ENCODE measurements at places on chromosomes 12 and 14.

GRCh38 chr14:51513281-51513680 is 138.4 kb upstream of the FRMD6 start:
- no peak for DNase-seq

DNA sequence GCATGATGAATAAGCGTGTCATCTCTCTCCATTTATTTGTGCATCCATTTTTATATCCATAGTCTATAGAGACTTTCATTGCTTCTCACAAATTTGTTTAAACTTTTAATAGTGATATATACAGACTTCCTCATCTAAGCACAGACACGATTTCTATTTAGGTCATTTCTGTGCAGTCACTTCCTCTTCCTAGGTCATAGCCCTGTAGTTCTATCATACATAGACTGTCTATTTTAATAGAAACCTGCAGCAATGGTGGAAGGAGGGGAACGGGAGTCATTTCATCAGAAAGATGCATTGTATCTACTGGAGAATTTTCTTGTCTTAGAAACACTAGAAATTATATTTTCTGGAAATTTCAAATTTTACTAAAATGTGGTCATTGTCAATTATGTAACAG is 133.4 kb upstream of the FGD4 start:
- DNase-seq = no peak

- no peak for DNase-seq
Measured at GRCh38 chr12:72025524-72025923, 86.9 kb downstream of the TPH2 start.

GRCh38 chr12:122133192-122133950 is 40.6 kb downstream of the IL31 start:
- DNase-seq = no peak

- no peak for DNase-seq
Measured at GRCh38 chr14:75297411-75298040, 18.9 kb downstream of the FOS start.

DNA sequence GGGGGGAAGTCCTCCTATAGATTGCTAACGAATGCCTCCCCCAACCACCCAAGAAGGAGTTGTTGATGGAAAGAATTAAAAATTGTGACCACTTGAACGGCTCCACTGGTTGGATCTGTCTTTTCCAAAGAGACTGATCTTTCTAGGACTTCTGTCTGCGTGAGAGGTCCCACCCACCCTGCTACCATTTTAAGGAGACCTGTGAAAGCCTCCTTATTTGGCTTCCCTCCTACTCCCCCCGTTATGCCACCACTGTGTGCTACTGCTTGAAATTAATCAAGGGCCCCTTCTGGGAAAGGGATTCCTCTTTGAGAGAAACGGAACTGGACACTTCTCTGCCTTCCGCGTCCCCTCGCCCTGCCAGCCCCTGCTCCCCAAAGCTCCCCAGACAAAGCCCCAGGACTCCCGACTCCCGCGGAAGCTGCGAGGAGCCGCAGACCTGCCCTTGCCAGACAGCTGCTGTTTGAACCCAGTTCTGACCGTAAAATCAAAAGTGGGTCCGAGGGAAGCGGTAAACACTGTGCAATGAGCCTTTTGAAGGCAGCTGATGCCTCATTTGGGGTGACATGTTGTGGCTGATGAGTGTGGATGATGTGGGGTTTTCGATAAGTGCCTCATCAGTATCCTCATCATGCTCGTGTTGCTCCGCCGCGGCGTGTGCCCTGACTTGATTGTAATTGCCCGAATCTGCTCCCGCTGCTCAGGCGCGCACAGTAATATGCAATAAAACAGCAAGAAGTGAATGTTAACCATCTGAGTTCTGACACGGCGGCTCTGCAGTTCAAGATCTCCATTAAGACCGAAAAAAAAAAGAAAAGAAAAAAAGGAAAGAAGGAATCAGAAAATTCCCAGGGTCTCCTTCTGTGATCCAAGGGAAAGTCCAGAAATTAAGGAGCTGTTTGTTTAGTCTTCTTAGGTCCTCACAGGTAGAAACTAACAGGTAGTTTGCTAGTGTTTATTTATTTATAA is 48.2 kb downstream of the MBIP start:
- DNase-seq = no peak

DNA sequence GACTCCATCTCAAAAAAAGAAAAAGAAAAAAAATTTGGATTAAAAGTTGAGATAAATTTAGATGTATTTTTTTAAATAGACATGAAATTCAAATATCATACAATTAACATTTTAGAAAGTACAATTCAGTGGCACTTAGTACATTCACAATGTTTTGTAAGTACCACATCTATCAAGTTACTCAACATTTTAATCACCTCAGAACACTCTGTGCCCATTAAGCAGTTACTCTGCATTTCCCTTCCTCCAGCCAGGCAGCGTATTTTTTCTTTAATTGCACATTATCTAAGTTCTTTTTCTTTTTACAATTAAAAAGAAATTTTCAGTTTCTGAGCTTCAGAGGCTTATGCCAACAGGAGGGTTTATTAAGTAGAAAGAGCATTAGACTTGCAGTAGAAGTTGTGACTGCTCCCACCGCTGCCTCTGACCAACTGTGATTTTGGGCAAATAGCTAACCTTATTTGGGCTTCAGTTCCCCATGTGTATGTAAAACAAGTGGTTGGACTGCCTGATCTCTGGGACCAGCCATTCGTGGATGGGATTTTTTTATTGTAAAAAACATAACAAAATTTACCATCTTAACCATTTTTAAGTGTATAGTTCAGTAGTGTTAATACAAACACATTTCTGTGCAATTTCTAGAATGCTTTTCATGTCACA is 65.7 kb downstream of the WNK1 start:
- no peak for DNase-seq

DNA sequence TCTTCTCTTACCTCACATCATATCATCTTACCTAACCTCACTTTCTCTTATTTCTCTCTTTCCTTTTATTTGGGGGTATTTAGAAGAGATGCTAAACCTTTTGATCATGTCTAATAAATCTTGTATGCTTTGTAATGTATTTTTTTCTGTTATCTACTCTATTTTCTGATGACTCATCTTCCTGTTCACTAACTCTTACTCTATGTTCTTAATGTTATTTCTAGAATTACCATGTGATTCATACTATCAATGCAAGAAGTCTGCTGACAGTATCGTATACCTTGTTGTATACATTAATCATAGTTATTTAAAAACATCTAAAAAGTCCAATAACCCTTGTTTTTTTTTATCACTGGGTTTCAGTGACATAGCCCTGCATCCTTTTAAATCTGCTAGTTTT is 62.3 kb downstream of the MGAT4C start:
- DNase-seq = no peak

DNA sequence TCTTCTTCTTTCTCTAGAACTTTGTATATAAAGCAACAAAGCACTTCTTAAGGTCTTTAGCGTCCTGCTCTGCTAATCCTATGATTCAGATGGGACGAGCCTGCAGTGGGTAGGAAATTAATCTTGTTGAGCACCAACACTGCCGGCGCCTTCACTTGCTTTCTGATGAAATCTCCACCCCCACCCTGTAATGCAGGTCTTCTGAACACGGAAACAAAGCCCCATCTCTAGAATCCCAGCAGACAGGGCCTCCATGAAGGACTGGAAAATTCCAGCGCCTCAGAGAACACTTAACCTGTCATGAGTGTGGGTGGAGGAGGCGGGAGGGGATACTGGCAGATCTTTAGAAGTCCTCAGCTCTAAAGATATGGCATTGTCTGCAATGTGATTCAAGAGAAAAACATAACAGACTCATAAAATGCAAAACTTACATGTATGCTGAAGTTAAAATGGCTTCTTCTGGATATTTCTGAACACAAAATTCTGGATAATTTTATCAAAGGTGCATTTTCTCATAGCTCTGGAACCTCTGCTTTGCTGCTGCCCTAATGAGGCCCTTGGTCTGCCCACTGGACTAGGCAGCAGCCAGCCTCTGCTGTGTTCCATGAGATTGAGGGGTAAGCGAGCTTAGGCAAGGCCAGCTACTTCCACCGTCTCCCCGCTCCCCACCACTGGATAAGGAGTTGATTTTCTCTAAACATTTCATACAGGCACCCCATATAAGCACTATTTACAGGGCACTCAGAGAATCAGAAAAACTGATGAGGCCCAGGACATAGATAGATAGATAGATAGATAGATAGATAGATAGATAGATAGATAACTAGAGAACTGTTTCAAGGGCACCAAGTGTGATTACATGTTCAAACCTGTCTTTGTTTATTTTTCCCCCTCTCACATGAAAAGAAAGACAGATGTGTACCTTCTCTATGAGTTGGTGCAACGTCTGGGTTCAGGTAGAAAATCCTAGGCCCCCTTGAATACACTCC is 43.1 kb downstream of the ZFP36L1 start:
- no peak for DNase-seq

DNA sequence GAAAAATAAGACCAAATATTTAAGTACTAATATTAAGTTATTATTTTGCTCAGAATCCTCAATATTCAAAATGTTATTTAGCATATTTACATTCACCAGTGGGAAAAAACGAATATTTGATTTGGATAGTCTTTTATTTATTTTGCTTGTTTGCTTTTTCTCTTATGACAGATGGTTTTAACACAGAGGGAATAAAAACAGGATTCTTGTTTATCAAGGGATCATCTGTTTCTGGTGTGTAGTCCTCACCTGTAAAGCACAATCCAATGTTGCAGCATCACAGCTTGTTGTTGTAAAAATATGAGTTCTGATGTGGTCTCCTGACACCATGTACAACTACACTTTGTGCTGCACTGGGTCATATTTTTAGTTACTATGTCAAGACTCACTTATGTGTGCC is 103.9 kb downstream of the AVPR1A start:
- no peak for DNase-seq

All from DMS153 (cell line).